Stimulated activated CD4-positive, alpha-beta T cell treated with anti-CD3 and anti-CD28 coated beads, Interleukin-15, amount 100 ng/mL, for 48 hours (primary cell): ENCODE measurements at places on chromosomes 5 and 9.

DNA sequence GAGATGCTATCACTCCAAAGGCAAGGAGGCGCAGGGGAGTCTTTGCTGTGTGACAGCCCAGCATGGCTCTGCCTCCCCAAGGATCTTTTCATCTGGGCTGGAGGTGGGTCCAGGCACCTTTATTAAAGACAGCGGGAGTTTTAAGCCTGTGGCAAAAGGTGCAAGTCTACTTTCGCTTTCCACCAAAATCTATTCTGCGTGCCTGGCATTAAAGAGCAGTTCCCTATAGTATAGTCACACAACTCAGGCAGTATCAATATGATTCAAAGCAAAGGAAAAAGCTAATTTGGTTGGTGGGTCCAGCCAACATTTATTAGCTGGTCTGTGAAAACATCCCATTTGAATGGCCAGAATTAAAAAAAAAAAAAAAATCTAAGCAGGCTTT is 398.7 kb downstream of the EBF1 start:
- no peak for DNase-seq

GRCh38 chr5:135631391-135631790 is 52.6 kb upstream of the CXCL14 start:
- no peak for DNase-seq

GRCh38 chr5:127935398-127935797 is 148.2 kb upstream of the SLC12A2 start:
- no peak for DNase-seq

GRCh38 chr9:100595391-100596199 is 17.7 kb downstream of the CAVIN4 start:
- no peak for DNase-seq

- no peak for DNase-seq
Observed at GRCh38 chr5:39470811-39471210, 46.0 kb upstream of the DAB2 start.

GRCh38 chr5:170554521-170555267 is 50.9 kb downstream of the KCNIP1 start:
- DNase-seq: no peak

GRCh38 chr5:122093415-122094180 is 15.5 kb upstream of the LOX start:
- no peak for DNase-seq

GRCh38 chr5:176979669-176980068 is 26.9 kb downstream of the UIMC1 start:
- DNase-seq: no peak

GRCh38 chr5:153988510-153988909 is 50.2 kb downstream of the FAM114A2 start:
- DNase-seq: no peak

- DNase-seq: no peak
Observed at GRCh38 chr9:123868002-123868401, 61.9 kb downstream of the DENND1A start.

DNA sequence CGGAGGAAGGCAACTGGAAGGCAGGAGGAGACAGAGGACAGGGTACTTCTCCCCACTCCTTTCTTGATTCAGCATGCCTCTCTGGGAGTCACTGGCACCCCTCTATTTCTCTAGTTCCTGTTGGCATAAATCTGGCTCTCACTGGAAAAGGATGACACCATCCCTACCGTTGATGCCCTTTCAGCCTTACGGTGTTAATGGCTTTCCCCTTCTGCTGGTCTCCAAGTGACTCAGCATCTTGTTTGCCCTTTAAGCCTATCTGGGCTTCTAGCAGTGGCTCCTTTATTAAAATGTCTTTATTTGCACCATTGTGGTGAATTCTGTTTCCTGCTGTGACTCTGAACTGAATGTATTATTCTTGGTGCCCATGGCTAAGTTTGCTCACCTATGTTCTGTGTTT is 227.3 kb upstream of the GLRA1 start:
- no peak for DNase-seq

DNA sequence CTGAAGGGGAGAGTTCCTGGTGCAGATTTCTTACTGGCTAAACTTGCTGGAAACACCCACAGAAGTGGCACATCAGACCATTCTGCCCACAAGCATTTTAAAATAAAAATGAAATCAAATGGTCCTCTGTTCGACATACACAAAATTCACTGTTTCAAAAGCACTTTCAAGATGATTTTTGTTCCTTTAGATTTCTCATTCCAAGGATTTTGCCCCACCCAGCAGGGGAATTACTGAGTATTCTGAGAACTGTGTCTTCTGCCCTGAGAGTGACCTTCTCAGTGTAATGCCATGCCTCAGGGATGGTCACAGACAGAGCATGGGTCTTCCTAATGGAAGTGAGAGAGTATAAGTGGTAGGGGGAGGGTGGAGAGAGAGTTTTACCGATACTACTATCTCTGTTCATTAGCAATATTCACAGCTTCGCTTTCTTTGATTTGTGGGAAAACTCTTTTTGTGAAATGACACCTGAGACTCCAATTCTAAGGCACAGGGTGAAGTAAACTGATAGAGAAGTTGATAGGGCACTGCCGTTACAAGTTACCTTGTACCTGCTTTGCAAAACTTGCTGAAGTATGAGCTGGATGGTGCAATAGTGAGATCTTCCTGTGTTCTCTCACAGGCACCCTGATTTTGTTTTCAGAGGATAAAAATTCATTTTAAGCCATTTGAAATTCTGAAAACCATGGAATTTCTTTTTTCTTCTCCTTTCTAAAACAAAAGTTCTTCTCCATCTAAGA is 95.8 kb upstream of the CD180 start:
- no peak for DNase-seq

GRCh38 chr5:25979086-25979485 is 1059.3 kb downstream of the CDH9 start:
- DNase-seq: no peak

GRCh38 chr5:79436821-79437220 is 77.1 kb downstream of the HOMER1 start:
- no peak for DNase-seq

DNA sequence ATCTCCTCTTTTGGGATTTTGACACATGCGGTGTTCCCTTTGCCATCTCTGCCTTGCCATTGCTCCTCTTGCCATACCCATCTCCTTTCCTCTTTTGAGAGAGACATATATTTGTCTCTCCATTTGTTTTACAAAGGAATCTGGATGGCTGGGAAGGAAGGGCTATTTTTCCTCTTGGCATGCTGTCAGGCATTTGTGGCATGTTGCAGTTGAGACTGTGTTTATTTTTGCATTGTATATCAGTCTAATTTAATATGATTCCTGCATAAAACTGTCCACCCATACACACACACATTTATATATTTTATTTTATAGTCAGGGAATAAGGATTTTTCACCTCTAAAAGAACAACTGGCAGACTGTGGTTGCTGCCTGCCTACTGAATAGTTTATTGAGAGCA is 1105.8 kb upstream of the SEMA6A start:
- DNase-seq: no peak

DNA sequence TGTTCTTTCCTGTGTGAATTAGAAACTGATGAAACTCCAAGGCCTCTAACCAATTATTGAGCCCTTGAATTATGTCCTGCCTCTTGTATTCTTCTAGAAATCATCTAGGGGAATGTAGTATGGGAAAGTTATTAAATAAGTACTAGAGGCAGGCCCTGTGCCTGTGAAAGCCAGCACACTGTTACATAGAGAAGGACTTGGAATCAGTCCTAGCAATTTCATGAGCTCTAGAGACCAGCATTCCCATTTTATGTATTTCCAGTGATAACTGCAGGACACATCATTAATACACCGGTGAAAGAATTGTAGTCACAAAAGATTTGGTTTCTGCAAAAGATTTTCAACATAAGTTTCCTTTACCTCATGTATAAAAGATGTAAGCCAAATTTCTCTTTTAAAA is 168.5 kb upstream of the VLDLR start:
- DNase-seq: no peak
